GM18507 (cell line): ENCODE measurements at places on chromosomes 6 and 20.

GRCh38 chr20:23928788-23929187 is 49.2 kb upstream of the CST5 start:
- no peak for DNase-seq

- DNase-seq: no peak
These were observed 68.6 kb downstream of the TENT5A start for GRCh38 chr6:81683912-81684311.

GRCh38 chr6:63418741-63419140 is 99.0 kb upstream of the LGSN start:
- no peak for DNase-seq

DNA sequence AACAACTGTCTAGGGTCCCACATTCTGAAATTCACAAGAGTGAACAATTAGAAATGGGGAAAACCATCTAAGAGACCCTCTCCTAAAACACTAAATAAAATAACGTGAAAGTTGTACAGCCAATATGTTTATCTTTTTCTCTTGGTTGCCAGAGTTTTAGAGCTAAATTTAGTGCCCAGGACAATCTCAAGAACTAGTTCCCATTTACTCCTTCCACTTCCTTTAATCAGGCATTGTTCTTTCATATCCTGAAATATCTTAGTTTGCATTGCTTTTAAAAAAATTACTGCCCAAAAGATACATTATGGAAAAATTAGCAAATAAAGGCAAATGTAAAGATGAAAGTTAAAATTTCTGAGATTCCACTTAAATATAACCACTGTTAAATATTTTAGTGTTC is 33.1 kb upstream of the UBR2 start:
- no peak for DNase-seq

DNA sequence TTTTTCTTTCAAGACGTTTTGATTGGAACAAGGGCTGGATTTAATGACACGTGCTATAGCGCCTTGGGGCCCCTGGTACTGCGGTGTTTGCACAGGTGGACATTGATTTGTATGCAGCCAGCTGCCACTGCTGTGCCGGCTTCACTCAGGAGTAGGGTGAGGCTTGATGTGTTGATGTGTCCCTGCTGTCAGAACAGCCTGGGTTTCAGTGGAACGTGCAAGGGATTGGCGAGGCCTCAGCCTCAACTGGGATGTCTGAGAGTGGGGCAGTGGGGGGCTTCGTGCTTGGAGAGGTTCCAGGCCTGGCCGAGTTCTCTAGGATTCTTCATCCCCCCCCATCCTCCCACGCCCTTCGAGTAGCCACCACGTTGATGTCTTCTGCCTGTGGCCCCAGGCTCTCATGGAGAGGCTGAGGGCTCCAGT is 23.0 kb downstream of the PYGB start:
- DNase-seq: no peak

DNA sequence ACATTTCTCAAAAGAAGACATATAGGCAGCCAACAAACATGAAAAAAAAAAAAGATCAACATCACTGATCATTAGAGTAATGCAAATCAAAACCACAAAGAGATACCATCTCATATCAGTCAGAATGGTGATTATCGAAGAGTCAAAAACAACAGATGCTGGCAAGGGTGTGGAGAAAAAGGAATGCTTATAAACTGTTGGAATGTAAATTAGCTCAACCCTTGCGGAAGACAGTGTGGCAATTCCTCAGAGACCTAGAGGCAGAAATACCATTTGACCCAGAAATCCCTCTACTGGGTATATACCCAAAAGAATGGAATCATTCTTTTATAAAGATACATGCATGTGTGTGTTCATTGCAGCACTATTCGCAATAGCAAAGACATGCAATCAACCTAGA is 303.8 kb upstream of the THEMIS start:
- no peak for DNase-seq

GRCh38 chr20:17950670-17951069 is 17.9 kb downstream of the SNX5 start:
- no peak for DNase-seq

DNA sequence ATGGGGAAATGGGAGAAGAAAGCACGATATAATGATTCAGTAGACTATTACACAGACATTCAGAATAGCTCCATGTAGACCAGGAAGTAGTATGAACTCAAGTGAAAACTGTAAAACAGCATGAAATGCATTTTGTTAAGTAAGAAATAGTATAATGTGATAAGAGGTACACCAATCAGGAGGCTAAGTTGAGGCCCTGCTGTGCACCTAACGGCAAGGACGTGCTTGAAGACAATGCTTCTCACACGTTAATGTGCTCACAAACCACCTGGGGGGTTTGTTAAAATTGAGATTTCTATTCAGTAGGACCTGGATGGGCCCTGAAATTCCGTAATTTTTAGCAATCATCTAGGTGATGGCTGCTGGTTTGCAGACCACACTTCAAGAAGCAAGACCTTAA is 178.9 kb upstream of the SULF2 start:
- no peak for DNase-seq

DNA sequence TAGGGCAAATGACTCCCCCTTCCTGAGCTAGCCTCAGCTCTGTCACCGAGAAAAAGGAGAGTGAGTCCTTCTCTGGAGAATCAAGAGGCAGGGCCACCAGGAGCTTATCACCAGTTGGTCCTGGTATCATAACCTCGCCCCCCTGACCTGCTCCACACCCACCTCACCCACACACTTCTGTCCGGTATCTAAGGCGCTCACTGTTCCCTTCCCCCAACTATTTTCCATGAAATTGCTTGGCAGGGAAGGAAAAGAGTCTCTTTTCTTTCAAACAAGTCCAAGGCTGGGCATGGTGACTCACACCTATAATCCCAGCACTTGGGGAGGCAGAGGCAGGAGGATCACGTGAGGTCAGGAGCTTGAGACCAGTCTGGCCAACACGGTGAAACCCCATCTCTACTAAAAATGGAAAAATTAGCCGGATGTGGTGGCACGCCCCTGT is 77.6 kb downstream of the ZMYND8 start:
- DNase-seq: no peak

DNA sequence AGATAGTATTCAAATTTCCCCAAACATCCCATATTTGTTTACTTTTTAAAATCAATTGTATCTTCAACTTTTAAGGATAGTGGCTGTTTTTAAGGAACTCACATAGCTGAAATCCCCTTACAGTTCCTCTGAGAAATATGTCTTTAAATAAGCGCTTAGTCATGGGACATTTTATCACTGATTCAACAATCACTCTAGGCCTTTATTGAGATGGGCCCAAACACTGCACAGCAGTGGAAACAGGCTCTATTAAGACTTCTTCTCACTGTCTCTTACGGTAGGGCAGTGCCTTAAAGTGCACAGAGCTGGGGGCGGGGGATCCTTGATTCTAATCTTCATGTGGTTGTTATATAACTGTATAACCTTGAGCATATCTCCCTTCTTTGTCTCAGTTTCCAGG is 59.8 kb upstream of the RREB1 start:
- DNase-seq: no peak

- DNase-seq: no peak
These were observed 236.4 kb upstream of the PRDM1 start for GRCh38 chr6:105849746-105850145.

GRCh38 chr6:139882977-139883728 is 508.7 kb upstream of the CITED2 start:
- no peak for DNase-seq

- no peak for DNase-seq
These were observed 52.7 kb upstream of the CST5 start for GRCh38 chr20:23932256-23932655.

DNA sequence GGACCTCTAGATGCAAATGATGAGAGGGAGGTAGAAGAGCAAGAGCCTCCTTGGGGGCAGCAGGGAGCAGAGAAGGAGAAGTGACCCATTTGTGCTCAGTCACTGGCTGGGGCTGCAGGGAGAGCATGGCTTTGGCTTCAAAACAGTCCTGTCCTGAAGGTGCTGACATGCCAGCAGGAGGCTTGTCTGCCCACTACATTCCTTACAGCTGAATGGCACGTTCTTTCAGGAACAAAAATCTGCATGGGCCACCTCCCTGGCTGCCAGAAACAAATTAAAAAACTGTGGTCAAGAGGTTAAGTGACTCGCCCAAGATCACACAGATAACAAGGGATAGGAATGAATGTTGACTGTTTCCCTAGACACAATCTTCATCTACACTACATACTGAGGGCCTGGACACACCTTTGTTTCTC is 188.8 kb downstream of the HIVEP2 start:
- DNase-seq: no peak

- no peak for DNase-seq
These were observed 149.7 kb upstream of the IMPG1 start for GRCh38 chr6:76222189-76222588.

DNA sequence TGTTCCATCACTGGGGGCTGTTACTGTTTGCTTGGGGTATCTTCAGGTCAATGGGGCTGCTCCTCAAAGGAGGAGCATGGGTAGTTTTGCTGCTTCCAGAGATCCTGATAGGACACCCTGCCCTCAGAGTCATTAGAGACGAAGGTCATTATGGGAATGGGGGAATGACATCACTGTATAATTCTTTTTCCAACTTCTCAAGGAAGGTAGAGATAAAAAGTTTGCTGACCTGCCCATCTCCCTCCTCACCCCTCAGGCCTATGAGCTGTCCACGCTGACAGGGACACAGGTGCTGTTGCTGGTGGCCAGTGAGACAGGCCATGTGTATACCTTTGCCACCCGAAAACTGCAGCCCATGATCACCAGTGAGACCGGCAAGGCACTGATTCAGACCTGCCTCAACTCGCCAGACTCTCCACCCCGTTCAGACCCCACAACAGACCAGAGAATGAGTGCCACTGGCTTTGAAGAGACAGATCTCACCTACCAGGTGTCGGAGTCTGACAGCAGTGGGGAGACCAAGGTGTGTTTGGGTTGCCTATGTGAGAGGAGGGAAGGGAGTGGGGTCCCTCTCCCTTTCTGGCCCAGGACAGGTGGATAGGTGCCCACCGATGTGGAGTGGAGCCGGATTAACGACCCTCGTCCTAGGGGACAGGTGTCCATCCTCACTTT is 2.7 kb downstream of the SRF start:
- no peak for DNase-seq

- no peak for DNase-seq
These were observed 157.9 kb downstream of the KIF16B start for GRCh38 chr20:16415071-16416053.
